ENCODE measurements at places on chromosomes 3 and 15.

GRCh38 chr3:143171141-143171980, 51.8 kb downstream of the CHST2 start:
- no peak for DNase-seq

- DNase-seq: no peak
These were observed 52.8 kb downstream of the IL12A start for GRCh38 chr3:160041465-160041864.

- DNase-seq: peak; percentile 42
These were observed 6.2 kb upstream of the MAP1A start for GRCh38 chr15:43511012-43511885.

GRCh38 chr15:85155360-85155759, 173.7 kb downstream of the PDE8A start:
- DNase-seq: no peak

- no peak for DNase-seq
These were observed 35.9 kb downstream of the SATB1 start for GRCh38 chr3:18389108-18389733.

All from spinal cord (tissue), 10 donors.